ENCODE measurements at places on chromosomes 1 and 21.

GRCh38 chr21:25186273-25186672 lies 421.0 kb downstream of the MRPL39 start:
- peak; percentile 3 for DNase-seq

DNA sequence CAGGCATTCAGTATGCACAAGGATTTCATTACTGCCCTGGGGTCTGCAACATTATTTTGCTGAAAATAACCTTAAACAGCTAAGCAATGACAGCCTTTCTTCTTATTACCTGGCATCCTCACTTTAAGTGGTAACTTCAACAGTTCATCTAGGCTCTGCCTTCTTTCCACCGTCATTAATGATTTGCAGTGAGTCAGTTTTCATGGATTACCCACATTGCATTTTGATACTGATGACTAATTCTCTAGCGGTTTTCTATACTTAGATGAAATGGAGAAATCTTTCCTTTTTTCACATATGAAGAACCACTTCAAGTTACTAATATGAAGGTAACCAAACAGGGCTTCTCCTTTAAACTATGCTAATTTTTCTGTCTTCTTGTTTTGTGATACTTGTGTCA lies 226.9 kb upstream of the TMPRSS15 start:
- no peak for DNase-seq

GRCh38 chr1:208030288-208031091 lies 119.6 kb upstream of the CD34 start:
- no peak for DNase-seq

- DNase-seq, result no peak
These were observed 1.4 kb downstream of the PMF1 start for GRCh38 chr1:156214024-156214748.

- no peak for DNase-seq
These were observed 561.8 kb upstream of the ADAMTS5 start for GRCh38 chr21:27528697-27529096.

DNA sequence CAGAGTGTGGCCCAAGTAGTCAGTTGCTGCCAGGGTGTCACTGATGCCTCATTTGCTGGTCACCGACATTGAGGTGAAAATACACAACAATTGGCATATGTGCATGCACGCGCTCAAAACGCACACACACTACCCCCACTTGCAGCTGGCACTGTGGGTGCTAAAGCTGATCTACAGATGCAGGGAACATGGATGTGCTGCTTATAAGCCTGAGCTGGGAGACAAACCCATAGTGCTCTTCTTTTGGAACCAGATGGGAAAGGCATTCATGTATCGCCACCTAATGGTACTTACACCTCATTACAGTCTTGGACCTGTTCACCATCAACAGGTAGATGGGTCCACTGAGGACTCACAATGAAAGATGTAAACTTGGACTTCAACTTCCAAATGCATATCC lies 70.3 kb upstream of the CAMK1G start:
- DNase-seq, result no peak

Data from CD4-positive, alpha-beta T cell treated with Interleukin-1 beta for 1 hour (primary cell).